ENCODE measurements at places on chromosomes 5 and 9.

GRCh38 chr5:32520356-32520755, 65.0 kb upstream of the SUB1 start:
- DNase-seq: no peak

- no peak for DNase-seq
Observed at GRCh38 chr5:176530393-176530982, 6.7 kb downstream of the RNF44 start.

DNA sequence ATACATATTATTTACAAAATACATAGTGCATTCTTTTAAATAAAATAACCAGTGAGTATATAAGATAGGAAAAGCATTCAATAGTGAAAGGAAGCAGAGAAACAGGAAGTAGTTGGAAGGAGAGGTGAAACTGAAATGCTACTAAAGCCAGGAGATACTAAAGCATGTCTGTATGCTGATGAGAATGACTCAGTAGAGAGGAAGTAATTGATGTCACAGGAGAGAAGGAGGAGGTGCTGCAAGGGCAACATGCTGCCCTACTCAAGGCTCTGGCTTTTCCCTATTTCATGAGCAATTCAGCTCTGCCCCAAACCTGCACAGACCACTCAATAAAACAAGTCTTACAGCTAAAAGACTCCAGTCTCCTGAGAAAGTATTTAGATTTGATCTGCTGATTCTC, 108.5 kb upstream of the TXNDC8 start:
- no peak for DNase-seq

GRCh38 chr9:128568470-128569078, 16.2 kb downstream of the SPTAN1 start:
- no peak for DNase-seq

- no peak for DNase-seq
Observed at GRCh38 chr5:82849885-82850284, 227.3 kb downstream of the TMEM167A start.
